ENCODE measurements at places on chromosomes 13 and 19.

DNA sequence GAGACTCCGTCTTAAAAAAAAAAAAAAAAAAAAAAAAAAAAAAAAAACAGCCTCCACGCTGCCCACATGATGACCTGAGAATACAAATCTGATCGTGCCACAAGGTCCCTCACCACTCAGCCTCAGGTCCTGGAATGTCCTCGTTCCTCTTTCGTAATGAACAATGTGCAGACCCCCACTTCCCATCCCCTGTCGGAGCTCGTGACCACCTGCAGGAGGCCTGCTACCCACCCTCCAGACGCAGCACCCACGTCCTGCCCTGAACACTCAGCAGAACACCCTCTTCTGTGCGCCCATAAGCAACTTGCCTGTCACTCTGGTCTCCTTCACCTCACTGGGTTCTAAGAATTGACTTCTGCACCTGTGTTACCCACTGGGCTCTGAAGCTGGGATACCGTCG is 166.4 kb downstream of the KATNAL1 start:
- no peak for DNase-seq

DNA sequence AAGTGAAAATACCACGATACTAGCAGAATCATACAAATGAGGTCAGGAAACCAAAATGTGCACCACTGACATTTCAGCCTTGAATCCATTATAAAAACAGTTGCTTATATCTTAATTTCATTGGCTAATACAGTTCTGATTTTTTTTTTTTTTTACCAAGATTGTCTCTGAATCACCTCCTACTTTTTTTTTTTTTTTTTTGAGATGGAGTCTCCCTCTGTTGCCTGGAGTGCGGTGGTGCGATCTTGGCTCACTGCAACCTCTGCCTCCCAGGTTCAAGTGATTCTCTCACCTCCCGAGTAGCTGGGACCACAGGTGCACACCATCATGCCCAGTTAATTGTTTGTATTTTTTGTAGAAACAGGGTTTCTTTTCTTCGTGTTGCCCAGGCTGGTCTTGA is 270.2 kb downstream of the LMO7 start:
- no peak for DNase-seq

GRCh38 chr19:58570770-58571574 is 2.2 kb downstream of the MZF1 start:
- DNase-seq = no peak

DNA sequence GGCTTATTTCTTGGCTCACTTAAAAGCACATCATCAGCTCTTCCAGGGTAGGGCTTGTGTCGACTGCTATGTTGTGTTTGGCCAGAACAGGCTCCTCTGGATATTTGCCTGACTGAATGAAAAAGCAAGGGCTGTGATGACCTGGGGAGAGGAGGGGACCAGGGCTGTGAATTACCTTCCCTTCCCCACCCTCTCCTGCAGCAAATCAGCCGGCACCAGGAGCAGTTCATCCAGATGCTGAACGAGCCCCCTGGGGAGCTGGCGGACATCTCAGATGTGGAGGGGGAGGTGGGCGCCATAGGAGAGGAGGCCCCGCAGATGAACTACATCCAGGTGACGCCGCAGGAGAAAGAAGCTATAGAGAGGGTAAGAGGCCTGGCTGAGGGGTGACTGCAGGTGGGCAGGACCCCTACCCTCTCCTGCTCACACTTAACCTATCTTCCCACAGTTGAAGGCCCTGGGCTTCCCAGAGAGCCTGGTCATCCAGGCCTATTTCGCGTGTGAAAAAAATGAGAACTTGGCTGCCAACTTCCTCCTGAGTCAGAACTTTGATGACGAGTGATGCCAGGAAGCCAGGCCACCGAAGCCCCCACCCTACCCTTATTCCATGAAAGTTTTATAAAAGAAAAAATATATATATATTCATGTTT is 4.4 kb downstream of the GADD45GIP1 start:
- no peak for DNase-seq

DNA sequence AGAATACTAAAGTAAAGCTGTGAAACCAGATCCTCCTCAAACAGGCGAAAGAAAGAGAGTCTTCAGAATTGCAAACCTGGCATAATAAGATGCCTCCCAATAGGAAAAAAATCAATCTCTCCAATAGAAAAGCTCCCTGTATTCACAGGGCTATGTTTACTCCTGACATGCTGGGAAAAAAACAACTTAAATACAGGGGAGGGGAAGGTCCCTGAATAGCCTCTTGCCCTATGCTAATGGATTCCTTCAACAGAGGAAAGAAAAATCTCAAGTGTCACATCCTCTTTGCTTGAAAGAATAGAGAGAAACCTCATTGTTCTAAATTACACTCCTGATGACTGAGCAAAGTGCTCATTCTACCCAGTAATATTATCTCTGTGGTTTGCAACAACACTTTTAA is 1271.1 kb upstream of the PRR20A start:
- DNase-seq = no peak

DNA sequence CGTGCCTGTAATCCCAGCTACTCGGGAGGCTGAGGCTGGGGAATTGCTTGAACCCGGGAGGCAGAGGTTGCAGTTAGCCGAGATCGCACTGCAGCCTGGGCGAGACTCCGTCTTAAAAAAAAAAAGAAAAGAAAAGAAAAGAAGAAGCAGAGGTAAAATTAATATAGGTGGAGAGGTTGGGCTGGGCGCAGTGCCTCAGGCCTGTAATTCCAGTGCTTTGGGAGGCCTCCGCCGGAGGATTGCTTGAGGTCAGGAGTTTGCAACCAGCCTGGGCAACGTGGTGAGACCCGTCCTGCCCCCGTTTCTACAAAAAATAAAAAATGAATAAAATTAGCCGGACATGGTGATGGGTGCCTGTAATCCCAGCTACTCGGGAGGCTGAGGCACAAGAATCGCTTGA is 912 bp upstream of the TUBA3C start:
- DNase-seq = no peak

DNA sequence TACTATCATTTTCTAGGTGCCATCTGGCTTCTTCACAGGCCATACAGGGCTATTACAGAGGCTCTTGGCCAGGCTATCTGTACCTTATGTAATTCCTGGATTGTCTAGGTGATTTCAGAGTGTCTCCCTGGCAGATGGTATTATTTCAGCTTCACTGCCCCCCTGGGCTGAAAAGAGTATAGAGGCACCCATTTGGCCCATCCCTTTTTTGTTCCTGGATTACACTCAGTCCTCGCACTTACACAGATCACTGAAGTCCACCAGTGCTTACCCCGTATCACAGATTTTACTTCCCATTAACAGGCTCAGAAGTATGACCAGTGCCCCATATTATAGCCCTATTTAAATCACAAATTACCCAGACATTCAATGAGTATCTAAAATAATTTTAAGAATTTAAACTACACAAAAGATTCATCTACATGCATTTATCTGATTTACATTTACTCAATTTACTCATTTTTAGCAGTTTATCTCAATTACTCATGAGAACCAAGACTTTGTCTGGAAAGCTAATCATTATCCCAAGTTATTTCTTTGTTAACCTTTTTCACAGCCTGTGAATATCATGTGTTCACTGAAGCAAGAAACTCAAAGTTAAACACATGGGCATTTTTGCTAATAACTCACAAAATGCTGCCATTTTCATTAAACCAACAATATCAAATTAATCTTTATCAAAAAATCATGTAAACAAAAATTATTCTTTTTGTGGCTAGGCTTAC is 121.0 kb downstream of the PCDH20 start:
- DNase-seq = no peak

DNA sequence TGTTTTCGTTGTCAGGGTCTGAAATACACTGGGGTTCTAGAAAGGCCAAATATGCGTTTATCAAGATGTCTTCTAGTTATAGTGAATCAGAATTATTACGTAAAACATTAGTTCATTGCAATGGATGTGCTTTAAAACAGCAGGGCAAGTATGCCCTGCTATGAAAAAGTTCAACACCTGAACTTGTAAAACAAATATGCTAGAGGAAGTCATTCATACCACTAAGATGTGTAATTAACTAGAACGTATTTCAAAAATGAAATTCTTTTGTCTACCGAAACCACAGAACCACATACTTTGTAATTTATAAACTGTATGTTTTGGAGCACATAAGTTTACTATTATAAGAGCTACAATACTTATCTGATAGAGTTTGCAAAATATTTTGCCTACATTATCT is 266.2 kb downstream of the KCTD12 start:
- no peak for DNase-seq

- DNase-seq = no peak
These were observed 4.8 kb downstream of the B3GLCT start for GRCh38 chr13:31204592-31204991.

GRCh38 chr19:50949861-50950260 is 3.0 kb downstream of the KLK5 start:
- no peak for DNase-seq

GRCh38 chr13:47999973-48000372 is 1.1 kb downstream of the SUCLA2 start:
- no peak for DNase-seq

- DNase-seq = no peak
These were observed 12.7 kb downstream of the CEACAM21 start for GRCh38 chr19:41588497-41589209.

GRCh38 chr19:55118401-55118991 is 1.1 kb upstream of the PPP1R12C start:
- DNase-seq = peak; percentile 72

GRCh38 chr13:113579686-113580085 is 4.9 kb upstream of the TFDP1 start:
- DNase-seq = no peak

DNA sequence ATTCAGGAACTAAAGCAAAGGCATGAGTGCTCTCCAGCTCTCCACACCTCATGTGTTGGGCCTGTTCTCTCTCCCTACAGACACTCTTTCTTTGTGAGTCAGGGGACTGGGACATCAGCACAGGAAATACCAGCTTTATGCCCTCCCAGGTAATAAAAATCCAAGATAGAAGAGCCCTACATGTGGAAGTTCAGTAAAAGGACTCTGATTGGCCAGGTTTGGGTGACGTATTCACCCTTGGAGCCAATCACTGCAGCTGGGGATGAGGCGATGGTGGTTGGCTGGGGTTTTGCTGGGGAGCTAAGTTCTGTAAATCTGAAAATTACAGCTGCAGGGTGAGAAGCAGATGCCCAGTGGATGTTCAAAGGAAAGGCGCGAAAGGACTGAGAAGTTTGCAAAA is 32.5 kb downstream of the CCDC70 start:
- no peak for DNase-seq

- DNase-seq = no peak
These were observed 55.9 kb upstream of the LATS2 start for GRCh38 chr13:21117104-21117809.

DNA sequence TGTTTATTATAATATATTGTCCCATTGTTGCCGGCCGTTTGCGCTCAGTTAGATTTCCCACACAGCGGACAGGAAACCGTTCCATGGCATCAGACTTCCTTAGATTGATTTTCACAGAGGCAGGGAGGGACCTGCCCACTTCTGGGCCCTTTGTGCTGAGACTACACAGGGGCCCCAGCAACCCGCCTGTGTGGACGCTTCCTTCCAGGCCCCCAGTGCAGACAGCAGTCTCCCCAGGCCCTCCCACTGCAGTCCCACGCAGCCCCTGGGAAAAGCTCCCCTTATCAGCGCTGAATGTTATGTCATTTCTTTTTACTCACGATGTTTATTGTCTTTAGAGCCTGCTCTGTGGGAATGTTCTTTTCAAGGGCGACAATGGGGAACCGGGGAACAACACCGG is 351.7 kb upstream of the ARGLU1 start:
- DNase-seq = no peak

- no peak for DNase-seq
These were observed 8.0 kb downstream of the RGCC start for GRCh38 chr13:41465241-41465847.

- no peak for DNase-seq
These were observed 140.0 kb downstream of the DACH1 start for GRCh38 chr13:71727042-71727441.

DNA sequence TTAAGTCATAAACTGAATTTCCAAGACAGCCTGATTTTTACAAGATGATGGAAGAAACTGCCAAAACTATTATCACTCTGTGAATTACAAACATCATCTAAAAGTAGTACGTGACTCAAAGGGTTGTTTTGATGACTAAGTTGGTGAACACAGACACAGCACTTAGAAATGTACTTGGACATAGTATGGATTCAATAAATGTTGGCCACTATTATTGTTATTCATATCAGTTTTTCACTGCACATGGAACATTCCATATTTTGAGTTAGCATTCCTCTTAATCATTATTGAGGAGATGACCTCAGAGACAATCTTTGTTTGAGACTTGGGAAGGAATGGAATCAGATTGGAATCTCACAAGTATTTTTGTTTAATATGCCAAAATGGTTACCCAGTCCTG is 172.9 kb downstream of the OXGR1 start:
- DNase-seq = no peak

GRCh38 chr13:41700790-41701310 is 243.5 kb downstream of the RGCC start:
- DNase-seq = no peak

DNA sequence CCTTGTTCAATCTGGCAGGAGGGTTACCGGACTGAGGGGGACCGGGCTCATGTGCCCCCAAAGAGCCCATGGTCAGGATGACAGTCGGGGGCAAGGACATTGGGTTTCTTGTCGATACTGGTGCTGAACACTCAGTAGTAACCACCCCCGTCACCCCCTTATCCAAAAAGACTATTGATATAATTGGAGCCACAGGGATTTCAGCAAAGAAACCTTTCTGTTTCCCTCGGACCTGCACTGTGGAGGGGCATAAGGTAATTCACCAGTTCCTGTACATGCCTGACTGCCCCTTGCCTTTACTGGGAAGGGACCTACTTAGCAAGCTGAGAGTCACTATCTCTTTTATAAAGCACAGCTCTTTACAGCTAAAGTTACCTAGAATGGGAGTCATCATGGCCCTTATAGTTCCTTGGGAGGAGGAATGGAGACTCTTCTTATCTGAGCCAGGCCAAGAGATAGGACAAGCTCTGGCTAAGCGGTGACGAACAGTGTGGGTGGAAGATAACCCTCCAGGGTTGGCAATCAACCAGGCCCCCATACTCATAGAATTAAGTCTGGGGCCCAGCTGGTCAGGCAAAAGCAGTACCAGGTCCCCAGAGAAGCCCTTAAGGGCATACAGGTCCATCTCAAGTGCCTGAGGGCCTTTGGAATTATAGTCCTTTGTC is 603.7 kb downstream of the UQCRFS1 start:
- no peak for DNase-seq

- DNase-seq = no peak
These were observed 3.9 kb upstream of the LRRC63 start for GRCh38 chr13:46207828-46208227.

- DNase-seq = no peak
These were observed 4.9 kb upstream of the ZC3H13 start for GRCh38 chr13:46057256-46058015.

DNA sequence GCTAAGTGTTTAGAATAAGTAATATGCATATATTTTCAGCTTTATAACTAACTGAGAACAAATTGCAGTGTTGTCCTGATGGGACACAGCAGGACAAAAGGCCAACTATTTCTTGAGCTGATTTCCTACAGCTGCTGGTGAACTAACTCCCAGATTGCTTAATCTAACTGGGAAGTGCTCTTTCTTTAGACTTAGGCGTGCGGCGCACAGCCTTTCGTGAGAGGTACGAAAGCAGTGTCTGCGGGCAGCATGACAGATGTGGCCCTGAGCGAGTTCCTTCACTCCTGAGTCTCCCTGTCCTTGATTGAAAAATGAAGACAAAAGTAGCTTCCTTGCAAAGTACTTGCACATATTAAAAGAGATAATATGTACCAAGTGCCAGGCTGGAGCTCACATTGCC is 47.3 kb upstream of the NPAS1 start:
- no peak for DNase-seq

GRCh38 chr13:113028336-113029060 is 59.5 kb downstream of the MCF2L start:
- DNase-seq = no peak
